CD4-positive, alpha-beta T cell treated with Interleukin-12 subunit alpha and Interleukin-12 subunit beta, for 1 hour (primary cell): ENCODE measurements at places on chromosomes 13 and 19.

DNA sequence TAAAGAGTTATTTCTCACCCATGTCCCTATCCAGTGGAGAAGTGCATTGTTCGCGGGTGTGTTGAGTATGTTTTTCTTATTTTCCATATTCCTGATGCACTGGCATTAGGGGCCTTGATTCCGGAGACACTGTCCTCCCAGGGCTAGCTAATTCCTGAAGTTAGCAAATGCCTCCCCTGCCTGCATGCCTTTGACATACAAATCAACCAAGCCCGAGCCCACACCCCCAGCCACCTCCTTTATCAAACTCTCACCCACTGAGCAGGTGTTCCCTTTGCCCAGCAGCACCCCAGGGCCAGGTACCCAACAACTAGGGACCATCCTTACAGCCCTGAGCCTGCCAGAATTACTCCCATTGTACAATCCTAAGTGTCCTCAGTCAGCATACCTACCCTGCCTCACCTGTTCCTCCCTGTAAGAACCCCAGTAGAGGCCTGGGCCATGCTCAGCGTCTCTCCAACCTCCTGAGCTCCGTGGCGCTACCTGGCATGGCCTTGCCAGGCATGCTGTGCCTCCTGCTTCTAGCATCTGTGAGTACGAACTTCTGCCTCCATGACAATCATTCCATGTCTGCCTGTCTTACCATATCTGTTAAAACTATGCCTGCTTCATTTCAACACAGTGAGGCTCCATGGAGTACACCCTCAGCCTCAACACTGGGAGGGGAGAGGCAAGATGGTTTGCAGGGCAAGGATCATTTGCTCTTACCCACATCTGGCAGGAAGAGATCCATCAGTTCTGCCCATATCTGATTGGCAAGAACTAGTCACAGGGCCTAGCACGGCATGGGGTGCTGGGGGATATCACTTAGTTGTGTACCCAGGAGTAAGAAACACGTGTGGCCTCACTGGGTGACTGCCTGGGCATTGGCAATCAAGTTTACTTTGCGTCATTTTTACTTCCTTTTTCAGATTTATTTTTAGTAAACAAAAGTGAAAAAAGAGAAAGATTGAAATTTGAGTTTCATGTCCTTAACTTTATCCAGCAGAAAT is 203.9 kb downstream of the SHISA2 start:
- no peak for DNase-seq

DNA sequence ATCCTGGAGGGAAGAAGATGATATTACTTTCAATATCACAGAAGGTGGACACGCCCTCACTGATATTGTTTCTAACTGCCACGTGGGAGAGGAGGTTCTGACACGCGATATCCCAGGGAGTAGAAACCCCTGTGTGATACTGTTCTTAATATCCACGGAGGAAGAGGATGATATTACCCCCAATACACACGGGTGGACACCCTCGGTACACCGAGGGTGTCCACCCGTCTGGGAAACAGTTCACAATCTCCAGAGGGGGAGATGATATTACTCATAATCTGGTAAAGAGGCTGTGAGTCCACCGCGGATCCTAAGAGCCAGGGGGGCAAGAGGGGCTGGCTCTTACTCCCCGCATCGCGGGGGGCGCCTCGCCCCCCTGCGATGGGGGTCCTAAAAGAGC is 29.7 kb upstream of the RGCC start:
- no peak for DNase-seq

- DNase-seq = no peak
These were observed 10.3 kb downstream of the ZNF558 start for GRCh38 chr19:8821748-8822241.

DNA sequence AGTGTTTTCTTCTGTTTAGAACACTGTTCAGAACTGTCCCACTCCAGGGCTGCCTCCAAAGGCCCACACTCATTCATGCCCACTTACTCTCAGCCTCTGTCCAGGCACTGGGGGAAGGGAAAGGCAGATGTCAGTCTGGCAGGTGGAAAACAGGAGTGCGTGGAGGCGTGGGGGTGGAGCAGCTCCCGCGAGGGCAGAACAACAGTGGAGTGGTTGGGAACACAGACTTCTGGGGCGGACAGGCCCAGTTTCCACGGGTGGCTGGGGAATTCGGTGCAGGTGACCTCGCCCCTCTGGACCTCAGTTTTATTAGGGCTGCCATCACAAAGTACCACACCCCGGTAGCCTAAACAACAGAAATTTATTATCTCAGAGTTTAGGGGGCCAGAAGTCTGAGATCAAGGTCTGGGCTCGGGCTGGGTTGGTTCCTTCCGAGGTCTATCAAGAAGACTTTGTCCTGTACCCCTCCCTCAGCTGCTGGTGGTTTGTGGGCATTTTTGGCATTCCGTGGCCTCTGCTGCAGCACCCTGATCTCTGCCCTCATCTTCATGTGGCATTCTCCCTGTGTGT is 59.7 kb downstream of the SIPA1L3 start:
- no peak for DNase-seq

DNA sequence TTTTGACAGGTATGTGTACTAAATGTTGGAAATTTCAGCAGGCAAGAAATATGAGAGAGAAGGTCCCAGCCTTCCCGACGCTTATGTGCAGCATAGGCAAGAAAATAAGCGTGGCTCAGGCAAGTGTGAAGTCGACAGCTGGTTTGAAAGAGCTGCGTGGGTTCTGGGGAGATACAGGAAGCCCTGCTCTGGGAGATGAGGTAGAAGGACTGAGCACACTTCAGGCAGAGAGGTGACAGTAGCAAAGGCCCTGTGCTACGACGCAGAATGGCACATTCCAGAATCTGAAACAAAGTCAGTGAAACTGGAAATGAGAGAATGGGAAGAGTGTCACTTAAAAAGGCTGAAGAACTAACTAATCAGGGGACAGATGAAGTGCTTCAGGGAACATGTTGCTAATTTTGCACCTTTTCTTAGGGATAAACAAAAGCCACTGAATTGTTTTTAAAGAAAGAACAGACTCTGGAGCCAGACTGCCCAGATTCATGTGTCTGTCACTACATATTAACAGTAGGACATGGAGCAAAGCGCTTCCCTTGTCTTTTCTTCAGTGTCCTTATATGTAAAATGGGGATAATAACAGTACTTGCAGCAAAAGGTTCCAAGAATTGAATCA is 160.1 kb downstream of the SPRY2 start:
- no peak for DNase-seq

- no peak for DNase-seq
These were observed 58.3 kb upstream of the ZNF507 start for GRCh38 chr19:32287086-32287485.

DNA sequence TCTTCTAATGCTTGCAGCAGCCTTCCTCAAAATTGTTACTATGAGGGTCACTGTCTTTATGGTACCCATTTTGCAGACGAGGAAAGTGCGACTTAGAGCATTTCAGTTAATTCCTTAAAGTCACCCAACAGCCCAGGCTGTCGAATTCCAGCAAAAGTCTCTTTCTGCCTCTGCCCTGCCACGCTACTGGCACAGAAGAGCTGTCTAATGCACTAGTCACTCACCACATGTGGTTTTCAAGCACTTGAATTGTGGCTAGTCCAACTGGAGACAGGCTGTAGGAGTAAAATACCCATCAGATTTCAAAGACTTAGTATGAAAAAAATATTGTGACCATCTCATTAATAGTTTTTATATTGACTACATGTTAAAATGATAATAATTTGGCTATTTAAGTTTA is 1.7 kb downstream of the FPR1 start:
- DNase-seq = no peak

GRCh38 chr19:32178401-32178800 is 167.0 kb upstream of the ZNF507 start:
- DNase-seq = no peak

DNA sequence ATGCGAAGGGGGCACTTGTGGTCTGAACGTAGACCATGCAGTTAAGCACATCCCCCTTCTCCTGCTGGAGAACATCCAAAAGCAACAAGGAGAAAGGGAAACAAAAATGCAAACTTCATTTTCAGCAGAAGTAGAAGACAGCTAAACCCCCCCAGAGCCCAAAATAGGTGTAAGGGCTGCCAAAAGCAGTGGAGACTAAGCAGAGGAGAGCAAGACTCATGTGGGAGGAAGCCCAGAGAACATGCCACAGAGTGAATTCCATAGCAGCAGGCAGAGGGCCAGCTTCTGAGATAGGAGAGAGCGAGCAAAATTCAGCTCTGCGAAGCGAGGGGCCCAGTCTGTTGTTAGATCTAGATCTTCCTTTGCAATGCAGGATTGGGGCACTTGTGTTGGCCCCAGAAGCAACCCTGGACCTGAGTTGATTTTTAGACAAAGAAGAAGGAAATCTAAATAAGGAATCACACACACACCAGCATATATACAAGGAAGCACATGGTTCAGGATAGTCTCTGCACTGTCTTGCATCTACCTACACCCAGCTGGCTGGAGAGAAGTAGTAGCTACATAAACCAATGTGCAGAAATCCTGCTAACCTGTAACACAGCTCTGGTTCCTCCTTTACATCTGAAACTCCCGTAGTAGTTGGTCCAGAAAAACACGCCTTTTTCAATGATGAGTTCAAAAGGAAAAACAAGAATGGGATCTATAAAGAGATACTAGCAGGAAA is 199.6 kb downstream of the SPRY2 start:
- DNase-seq = no peak

- DNase-seq = peak; percentile 87
These were observed 17.7 kb upstream of the SPACA4 start for GRCh38 chr19:48588670-48589401.

GRCh38 chr13:53631511-53631910 is 602.9 kb downstream of the OLFM4 start:
- no peak for DNase-seq

GRCh38 chr13:99972190-99972731 is 694 bp upstream of the ZIC5 start:
- DNase-seq = no peak

DNA sequence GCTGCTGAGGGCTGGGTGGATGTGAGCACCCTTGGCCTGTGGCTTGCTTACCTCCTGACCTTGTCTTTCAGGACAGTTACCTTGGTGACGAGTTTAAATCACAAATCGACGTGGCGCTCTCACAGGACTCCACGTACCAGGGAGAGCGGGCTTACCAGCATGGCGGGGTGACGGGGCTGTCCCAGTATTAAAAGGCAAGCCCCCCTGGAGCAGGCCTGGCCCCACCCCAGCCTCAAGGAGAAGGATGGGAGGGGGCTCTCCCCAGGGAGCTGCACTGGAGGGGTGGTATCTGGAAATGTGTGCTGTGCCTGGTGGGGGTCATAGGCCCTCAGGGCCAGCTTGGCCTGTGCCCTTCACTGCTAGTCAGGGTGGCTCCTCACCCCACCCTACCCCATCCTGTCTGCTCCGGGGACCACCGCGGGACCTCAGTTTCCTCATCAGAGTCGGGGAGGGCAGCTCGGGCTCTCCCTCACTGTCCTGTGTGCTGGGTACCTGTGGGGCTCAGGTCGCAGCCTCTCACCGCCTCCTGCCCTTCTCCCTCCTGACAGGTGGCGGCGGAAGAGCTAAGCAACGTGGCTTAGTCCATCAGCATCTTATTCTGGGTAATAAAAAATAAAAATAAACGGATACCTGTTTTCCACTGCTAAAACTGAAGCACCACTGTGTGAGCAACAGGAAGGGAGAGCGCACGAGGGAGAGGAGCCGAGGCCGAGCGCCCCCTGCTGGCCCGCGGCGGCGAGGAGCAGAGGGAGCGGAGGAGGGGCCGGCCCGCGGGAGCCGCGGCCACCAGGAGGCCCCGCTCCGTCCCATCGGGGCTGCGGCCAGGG is 29.8 kb downstream of the CERS1 start:
- peak; percentile 66 for DNase-seq

- no peak for DNase-seq
These were observed 72.1 kb upstream of the MYCBP2 start for GRCh38 chr13:77398825-77399620.
